ENCODE measurements at places on chromosomes 7 and 10. TPM values are rescaled to one million over a fixed set of nuclear protein-coding genes. Genes with fewer than 3 reads are reported as not detected.

DNA sequence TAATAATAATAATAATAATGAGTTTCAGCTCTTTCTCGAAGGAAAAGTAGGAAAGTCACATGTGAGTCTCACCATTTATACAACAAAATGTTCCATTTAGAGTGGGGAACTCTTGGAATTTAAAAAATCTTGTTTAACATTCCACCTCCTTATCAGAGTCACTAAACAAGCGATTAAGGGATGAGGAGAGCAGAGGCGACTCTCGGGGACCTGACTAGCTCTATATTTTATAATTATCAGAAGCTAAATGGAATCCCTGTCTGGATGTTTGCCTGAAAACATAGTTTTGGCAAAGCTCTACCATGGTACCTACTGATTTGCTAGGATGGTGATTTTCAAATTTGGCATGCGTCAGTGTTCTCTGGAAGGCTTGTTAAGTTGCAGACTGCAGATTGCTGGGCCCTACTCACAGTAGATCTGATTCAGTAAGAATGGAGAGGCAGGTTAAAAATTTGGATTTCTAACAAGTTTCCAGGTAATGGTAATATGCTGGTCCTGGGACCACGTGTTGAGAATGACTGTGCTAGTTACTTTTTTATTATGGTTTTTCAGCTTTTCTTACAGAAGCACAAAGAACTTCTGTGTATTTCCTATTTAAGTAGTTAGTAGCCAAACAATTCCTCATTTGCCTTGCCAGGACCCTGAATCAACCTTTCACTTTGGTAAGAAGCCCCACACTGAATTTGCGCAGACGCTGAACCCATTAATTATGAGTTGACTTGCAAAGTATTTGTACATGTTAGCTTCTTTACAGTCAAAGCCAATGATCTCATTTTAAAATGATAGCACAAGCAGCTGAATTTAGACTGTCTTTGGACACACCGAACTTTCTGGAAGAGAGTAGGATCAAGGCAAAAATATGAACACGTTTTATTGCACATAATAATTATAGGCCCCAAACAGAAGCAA, 39.5 kb downstream of the CPED1 start:
- no peak for DNase-seq

DNA sequence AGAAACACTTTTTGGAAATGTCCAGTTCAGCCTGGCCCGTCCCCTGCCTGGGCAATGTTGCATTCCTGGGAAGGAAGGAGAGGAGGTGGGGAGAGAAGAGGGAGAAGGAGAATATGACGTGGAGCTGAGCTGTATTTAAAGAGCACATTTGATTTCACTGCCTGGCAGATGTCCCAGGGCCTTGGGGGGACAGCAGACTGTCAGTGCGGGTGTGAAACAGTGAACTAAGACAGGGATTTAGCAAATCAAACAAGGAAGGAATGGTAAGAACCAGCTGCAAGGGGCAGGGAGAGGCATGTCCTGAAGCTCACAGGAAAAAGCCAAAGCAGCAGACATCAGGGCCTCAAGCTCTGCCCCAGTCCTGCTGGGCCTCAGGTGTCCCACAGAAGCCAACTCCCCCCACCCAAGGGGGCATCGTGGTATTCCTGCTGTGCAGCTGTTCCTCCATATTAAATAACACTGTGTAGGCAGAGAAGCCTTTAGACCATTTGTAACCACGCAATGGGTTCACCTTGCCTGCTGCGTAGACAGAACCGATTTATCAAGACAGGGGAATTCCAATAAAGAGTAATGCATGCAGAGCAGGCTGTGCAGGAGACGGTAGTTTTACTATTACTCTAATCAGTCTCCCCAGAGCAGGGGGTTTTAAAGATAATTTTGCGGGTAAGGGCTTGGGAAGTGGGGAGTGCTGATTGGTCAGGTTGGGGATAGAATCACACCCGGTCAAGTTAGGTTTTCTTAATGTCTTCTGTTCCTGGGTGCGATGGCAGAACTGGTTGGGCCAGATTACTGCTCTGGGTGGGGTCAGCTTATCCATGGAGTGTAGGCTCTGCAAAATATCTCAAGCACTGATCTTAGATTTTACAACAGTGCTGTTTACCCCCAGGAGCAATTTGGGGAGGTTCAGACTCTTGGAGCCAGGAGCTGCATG, 18.3 kb downstream of the LEP start:
- no peak for DNase-seq

GRCh38 chr7:2954433-2954853, 89.2 kb downstream of the CARD11 start:
- no peak for DNase-seq

- DNase-seq, result no peak
Measured at GRCh38 chr7:12300415-12300814, 89.3 kb downstream of the TMEM106B start.

- no peak for DNase-seq
Measured at GRCh38 chr7:133301444-133301843, 48.6 kb downstream of the EXOC4 start.

- DNase-seq, result no peak
Measured at GRCh38 chr7:20742913-20743312, 43.8 kb downstream of the SP8 start.

GRCh38 chr10:6146013-6146785, 56.5 kb upstream of the PFKFB3 start:
- DNase-seq, result no peak

- no peak for DNase-seq
Measured at GRCh38 chr7:95668504-95669018, 72.2 kb upstream of the PDK4 start.

GRCh38 chr7:12422554-12423320, 19.1 kb upstream of the VWDE start:
- no peak for DNase-seq

OR2A42 gene
- total RNA-seq, result not detected

ACSL5 gene
- 3.1 TPM for total RNA-seq

GOLGA7B gene
- total RNA-seq, result 0.11 TPM

SP8 gene
- total RNA-seq, result not detected

HIP1 gene
- 25.5 TPM for total RNA-seq

SUPV3L1 gene
- 42.1 TPM for total RNA-seq
